ENCODE measurements at places on chromosomes 13 and 19. TPM values are rescaled to one million over a fixed set of nuclear protein-coding genes. Genes with fewer than 3 reads are reported as not detected.

GRCh38 chr13:99203601-99204579 is 3.2 kb downstream of the UBAC2 start:
- no peak overlapping the region for H3K4me3 ChIP-seq
- no peaks in the 10 kb centered on the region for H3K36me3 ChIP-seq
- no peak for DNase-seq
- H3K4me1 ChIP-seq = peaks cover 1% of the 10 kb centered on the region
- no peaks in the 10 kb centered on the region for H3K27me3 ChIP-seq

GRCh38 chr13:51343475-51343874 is 4.0 kb downstream of the SERPINE3 start:
- no peaks in the 10 kb centered on the region for H3K36me3 ChIP-seq
- no peak overlapping the region for H3K27ac ChIP-seq
- no peaks in the 10 kb centered on the region for H3K4me1 ChIP-seq
- no peak overlapping the region for H3K4me3 ChIP-seq

- H3K36me3 ChIP-seq = no peaks in the 10 kb centered on the region
- H3K4me1 ChIP-seq = no peaks in the 10 kb centered on the region
- no peak for DNase-seq
- H3K27me3 ChIP-seq = no peaks in the 10 kb centered on the region
- no peak overlapping the region for H3K27ac ChIP-seq
These were observed 89.5 kb downstream of the SPRY2 start for GRCh38 chr13:80251403-80251802.

DNA sequence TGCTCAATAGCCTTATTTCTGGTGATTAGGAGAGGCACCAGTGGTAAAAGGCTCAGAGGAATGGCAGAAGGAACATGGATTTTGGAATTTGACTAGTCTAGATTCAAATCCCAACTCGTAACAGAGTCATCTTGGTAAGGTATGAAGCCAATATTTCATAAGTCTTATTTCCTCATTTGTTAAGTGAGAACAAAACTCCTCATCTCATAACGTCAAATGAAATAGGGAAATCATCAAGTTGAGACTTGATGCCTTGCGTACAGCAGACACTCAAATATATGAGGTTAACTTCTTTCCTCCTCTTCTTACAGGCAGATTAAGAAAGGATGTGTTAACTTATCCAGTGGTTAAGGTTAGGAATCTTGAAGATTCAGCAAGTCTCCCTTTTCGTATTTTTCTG is 189.2 kb downstream of the DLEU7 start:
- H3K4me1 ChIP-seq = no peaks in the 10 kb centered on the region
- H3K27me3 ChIP-seq = no peaks in the 10 kb centered on the region
- no peak overlapping the region for H3K4me3 ChIP-seq
- no peak for DNase-seq
- no peak overlapping the region for H3K27ac ChIP-seq
- H3K36me3 ChIP-seq = no peaks in the 10 kb centered on the region

GRCh38 chr19:15398501-15399233 is 19.1 kb upstream of the AKAP8 start:
- H3K27me3 ChIP-seq = no peaks in the 10 kb centered on the region
- no peaks in the 10 kb centered on the region for H3K36me3 ChIP-seq
- H3K4me3 ChIP-seq = no peak overlapping the region
- no peak for DNase-seq

DNA sequence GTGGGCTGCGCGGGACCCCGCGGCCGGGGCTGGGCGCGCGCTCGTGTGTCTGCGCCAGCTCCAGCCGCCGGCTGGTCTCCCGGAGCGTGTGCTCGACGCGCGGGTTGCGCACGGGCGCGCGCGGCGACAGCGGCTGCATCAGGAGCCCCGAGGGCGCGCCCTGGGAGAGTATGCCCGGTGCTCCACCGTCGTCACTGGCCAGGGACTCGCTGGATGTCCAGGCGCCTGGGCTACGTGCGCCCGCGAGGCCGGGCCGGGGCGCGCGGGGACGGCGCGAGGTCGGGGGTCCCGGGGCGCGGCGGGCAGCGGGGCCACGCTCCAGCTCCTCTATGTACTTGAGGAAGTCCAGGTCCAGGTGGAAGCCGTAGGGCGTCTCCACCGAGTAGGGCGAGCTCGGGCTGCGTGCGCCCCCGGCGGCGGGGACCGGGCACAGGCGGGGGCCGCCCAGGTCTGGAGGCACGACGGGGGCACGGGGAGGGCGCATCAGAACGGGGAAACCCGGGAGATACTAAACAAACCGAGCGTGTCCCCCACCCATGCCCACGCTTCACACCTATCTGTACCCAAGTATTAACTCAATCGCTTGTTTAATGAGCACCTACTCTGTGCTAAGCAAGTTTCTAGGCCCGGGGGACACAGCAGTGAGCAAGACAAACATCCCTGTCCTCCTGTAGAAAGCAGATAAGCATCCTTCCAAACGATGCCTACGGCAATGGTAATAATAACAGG is 7.6 kb downstream of the KANK3 start:
- no peaks in the 10 kb centered on the region for H3K36me3 ChIP-seq
- no peak for DNase-seq
- peaks cover 5% of the 10 kb centered on the region for H3K27me3 ChIP-seq
- peaks cover 2% of the 10 kb centered on the region for H3K4me1 ChIP-seq
- H3K27ac ChIP-seq = no peak overlapping the region

Gene MZF1
- total RNA-seq = 35.5 TPM

Gene KLK12
- total RNA-seq = not detected

Gene FLT1
- 8.3 TPM for total RNA-seq

Gene EEF1AKMT1
- total RNA-seq = 13.6 TPM
